ENCODE measurements at places on chromosomes 7 and 10.

- no peak for DNase-seq
Measured at GRCh38 chr10:23610626-23611307, 171.9 kb downstream of the OTUD1 start.

DNA sequence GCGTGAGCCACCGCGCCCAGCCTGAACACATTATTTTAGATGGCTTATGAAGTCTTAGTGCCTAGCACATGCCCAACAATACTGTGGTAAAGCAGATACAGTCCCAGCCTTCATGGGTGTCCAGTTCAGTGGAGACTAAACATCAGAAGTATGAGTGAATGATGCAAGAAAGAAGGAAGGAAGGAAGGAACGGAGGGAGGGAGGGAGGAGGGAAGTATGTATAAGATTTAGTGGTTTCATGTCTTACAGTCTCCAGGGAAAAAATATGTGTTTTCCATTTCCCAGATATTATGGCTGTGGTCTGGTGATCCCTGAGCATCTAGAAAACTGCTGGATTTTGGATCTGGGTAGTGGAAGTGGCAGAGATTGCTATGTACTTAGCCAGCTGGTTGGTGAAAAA lies 2.9 kb downstream of the AS3MT start:
- no peak for DNase-seq

- no peak for DNase-seq
Measured at GRCh38 chr10:114380060-114380459, 24.2 kb downstream of the AFAP1L2 start.

GRCh38 chr7:94417306-94417705 lies 22.6 kb downstream of the COL1A2 start:
- DNase-seq: no peak

GRCh38 chr10:132918617-132919373 lies 23.6 kb downstream of the CFAP46 start:
- DNase-seq: no peak

DNA sequence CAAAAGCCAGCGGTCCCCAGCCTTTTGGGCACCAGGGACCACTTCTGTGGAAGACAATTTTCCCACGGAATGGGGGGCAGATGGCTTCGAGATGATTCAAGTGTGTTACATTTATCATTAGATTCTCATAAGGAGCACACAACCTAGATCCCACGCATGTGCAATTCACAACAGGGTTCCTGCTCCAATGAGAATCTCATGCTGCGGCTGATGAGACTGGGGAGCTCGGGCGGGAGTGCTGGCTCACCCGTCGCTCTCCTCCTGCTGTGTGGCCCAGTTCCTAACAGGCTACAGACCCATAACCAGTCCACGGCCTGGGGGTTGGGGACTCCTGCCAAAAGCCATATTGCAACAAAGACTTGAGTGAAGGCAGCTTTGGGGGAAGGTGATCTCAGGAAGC lies 26.6 kb upstream of the DOCK1 start:
- no peak for DNase-seq

GRCh38 chr7:21371360-21371759 lies 56.5 kb upstream of the SP4 start:
- no peak for DNase-seq

GRCh38 chr7:110442381-110442837 lies 648.5 kb upstream of the LRRN3 start:
- no peak for DNase-seq
